ENCODE measurements at places on chromosomes 4 and X. TPM values are rescaled to one million over a fixed set of nuclear protein-coding genes. Genes with fewer than 3 reads are reported as not detected.

DNA sequence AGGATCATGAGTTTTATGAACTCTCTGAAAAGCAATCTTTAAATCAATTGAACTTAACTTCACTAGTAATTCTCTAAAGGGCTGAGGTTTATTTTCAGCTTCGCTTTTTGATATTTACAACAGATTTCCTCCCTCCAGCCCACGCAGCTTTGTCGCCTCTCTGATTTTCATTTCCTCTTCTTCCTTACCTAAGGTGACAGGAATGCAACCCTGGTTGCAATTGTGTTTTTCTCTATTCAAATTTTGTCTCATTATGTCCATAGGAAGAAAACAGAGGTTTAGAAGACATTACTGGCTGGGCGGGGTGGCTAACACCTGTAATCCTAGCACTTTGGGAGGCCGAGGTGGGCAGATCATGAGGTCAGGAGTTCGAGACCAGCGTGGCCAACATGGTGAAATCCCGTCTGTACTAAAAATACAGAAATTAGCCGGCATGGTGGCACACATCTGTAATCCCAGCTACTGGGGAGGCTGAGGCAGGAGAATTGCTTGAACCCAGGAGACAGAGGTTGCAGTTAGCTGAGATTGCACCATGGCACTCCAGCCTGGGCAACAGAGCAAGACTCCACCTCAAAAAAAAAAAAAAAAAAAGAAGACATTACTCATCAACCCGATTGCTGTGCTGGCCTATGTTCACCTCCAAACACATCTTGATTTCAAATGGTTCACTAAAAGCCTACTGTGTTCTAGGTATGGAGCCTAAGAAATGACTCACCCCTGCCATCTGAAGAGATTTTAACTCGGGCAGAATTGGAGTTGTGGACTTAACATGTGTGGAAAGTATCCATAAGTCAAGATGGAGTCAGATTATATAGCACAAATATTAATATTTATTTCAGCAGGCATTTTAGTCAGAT is 36.8 kb downstream of the VSIG4 start:
- H3K27ac ChIP-seq: no peak overlapping the region
- H3K4me1 ChIP-seq: no peaks in the 10 kb centered on the region
- no peak for DNase-seq

DNA sequence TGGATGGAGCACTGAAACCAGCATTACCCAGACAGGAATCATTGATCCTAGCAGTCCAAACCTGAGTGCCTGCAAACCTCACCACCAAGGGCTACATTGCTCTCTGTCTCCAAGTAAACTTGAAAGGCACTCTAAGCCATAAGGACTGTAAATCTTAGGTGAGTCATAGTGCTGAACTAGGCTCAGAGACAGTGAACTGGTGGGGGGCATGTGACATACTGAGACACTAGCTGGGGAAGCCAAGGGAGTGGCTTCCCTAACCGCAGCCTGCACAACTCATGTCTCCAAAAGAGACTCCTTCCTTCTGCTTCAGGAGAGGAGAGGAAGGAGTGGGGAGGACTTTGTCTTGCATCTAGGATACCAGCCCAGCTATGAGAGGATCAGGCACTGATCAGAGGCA is 235.5 kb upstream of the ACTRT1 start:
- DNase-seq: no peak
- H3K4me1 ChIP-seq: no peaks in the 10 kb centered on the region
- H3K4me3 ChIP-seq: no peak overlapping the region
- no peaks in the 10 kb centered on the region for H3K27me3 ChIP-seq
- no peak overlapping the region for H3K27ac ChIP-seq

GRCh38 chr4:42050516-42051249 is 60.4 kb downstream of the SLC30A9 start:
- no peak overlapping the region for H3K27ac ChIP-seq
- H3K27me3 ChIP-seq: no peaks in the 10 kb centered on the region
- H3K36me3 ChIP-seq: peaks cover 14% of the 10 kb centered on the region
- H3K4me3 ChIP-seq: no peak overlapping the region

DNA sequence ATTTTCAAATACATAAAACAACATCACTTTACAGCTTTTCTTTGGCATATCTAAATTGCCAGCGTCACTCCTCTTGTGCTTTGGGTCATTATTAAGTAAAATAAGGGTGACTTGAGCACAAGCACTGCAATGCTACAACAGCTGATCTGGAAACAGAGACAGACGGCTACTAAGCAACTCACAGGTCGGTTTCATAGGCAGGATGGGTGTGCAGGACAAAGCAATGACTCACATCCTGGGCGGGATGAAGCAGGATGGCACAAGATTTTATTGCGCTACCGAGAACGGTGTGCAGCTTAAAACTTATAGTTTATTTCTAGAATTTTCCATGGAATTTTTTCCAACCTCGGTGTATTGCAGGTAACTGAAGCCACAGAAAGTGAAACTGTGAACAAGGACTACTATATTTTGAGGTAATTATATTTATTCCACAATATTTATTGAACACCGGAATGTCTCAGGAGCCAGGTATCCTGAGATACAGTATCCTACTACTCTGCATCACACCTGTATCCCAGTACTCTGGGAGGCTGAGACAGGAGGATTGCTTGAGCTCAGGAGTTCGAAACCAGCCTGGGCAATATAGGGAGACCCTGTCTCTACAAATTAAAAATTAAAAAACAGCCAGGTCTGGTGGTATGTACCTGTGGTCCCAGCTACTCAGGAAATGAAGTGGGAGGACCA is 215.5 kb downstream of the APBB2 start:
- H3K4me1 ChIP-seq: no peaks in the 10 kb centered on the region
- no peaks in the 10 kb centered on the region for H3K27me3 ChIP-seq
- no peaks in the 10 kb centered on the region for H3K36me3 ChIP-seq

DNA sequence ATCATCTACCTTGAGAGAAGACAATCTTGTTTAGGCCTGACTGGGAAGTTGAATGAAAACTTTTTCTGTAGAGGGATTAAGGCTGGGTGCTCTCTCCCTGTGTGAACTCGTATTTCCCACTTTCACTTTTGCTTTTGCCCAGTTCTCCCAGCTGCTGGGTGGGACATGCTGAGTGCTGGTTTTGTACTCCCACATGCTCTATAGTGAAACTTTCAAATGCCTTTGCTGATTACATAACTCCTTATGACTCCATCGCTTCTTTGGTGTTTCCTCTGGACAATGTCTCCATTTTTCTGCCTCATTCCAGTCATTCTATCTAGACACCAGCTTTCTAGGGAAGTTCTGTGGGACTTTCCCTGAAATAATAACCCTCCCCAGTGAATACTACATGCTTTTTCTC is 100.5 kb downstream of the CLNK start:
- no peaks in the 10 kb centered on the region for H3K36me3 ChIP-seq
- H3K4me1 ChIP-seq: no peaks in the 10 kb centered on the region
- peak; percentile 12 for DNase-seq
- no peaks in the 10 kb centered on the region for H3K27me3 ChIP-seq
- H3K27ac ChIP-seq: no peak overlapping the region

GRCh38 chr4:1045193-1045594 is 33.8 kb downstream of the FGFRL1 start:
- H3K4me3 ChIP-seq: no peak overlapping the region
- H3K27me3 ChIP-seq: peaks cover 13% of the 10 kb centered on the region
- DNase-seq: no peak
- peaks cover 35% of the 10 kb centered on the region for H3K4me1 ChIP-seq

The AREG gene
- 6.4 TPM for total RNA-seq
